ENCODE measurements at places on chromosomes 12 and 14.

- peak; percentile 33 for DNase-seq
These were observed 226.3 kb upstream of the NOS1 start for GRCh38 chr12:117587631-117588287.

- DNase-seq = no peak
These were observed 99.1 kb upstream of the SLCO1C1 start for GRCh38 chr12:20596061-20596460.

GRCh38 chr14:95432144-95433093 is 84.0 kb downstream of the SYNE3 start:
- DNase-seq = peak; percentile 10

DNA sequence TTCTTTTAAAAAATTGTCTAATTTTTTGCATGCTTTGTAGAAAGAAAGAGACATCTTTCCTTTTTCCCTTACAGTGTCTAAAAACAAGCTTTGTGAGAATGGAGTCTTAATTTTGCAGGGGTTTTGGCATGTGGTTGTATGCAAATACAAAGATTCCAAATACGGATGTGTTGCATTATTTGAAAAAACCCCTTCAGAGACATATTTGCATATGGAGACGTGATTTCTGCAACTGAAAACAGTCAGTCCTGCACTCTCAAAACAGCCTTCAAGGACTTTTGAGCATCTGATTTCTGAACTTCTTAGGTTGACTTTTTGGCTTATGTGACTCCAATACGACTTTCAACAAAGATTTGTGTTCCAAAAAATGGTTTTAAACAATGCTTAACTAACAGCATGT is 7.8 kb downstream of the IRAK3 start:
- no peak for DNase-seq

GRCh38 chr12:118900993-118901392 is 80.3 kb upstream of the SRRM4 start:
- no peak for DNase-seq

- DNase-seq = no peak
These were observed 453.7 kb downstream of the VRK1 start for GRCh38 chr14:97250931-97251330.

DNA sequence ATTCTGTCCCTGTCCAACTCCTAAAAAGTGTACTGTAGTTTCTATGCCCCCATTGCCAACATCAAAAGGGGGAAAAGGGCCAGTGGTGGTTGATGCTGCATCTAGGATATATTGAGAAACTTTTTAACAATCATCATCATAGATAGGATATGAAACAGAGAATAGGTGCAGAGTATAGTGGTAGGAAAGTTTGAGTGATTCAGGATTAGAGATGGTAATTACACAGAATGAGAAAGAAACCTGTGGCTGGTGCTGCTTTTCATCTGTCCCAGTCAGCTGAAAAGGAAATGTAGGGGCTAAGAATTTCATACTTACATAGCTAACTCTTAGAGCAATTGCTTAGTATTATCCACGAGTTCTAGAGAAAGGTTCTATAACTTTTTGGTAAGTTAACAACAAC is 67.6 kb downstream of the GTF2A1 start:
- no peak for DNase-seq

DNA sequence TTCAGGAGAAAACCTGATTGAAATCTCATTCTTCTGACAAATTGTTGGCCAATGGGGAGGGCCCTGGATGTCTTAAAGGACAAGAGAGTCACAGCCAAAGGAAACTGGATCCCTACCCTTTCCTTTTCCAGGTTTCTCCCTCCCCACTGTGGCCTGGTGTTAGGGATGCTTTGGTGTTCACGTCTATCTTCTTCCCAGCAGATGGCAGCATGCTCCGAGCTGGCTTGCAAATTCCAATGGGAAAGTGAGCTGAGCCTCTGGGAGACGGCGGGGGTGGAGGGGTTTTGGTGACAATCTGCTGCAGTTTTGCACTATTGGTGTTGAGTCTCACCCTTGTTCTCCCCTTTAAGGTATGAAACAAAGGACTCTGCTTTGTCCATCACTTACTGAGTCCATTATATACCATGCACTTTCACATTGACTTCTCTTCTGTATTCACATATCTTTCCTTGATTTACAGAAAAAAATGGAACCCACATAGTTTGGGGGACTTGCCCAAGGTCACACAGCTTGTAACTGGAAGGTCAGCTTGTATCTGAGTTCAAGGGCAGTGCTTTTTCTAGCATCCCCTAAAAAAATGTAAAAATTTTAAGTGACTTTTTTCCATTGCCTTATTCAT is 39.3 kb downstream of the CCDC177 start:
- peak; percentile 71 for DNase-seq

GRCh38 chr12:1122786-1123185 is 131.8 kb downstream of the ERC1 start:
- DNase-seq = no peak

DNA sequence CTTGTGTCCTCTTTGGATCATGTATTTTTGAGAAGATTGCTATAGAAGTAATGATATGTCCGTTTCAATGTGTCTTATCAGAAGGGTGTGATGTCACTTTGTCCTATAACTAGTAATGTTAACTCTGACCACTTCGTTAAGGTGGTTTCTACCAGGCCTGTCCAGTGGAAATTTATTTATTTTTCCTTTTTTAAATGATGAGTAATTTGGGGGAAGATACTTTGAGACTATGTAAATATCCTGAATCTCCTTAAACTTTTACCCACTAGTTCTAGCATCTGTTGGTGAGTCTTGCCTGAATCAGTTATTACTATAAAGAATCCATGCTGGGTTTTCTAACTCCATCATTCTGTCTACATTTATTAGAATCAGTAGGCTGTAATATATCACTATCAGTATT is 15.3 kb downstream of the EP400 start:
- no peak for DNase-seq

- DNase-seq = no peak
These were observed 8.4 kb downstream of the PLBD2 start for GRCh38 chr12:113366827-113367226.

GRCh38 chr14:74480046-74480445 is 13.1 kb downstream of the NPC2 start:
- DNase-seq = no peak

DNA sequence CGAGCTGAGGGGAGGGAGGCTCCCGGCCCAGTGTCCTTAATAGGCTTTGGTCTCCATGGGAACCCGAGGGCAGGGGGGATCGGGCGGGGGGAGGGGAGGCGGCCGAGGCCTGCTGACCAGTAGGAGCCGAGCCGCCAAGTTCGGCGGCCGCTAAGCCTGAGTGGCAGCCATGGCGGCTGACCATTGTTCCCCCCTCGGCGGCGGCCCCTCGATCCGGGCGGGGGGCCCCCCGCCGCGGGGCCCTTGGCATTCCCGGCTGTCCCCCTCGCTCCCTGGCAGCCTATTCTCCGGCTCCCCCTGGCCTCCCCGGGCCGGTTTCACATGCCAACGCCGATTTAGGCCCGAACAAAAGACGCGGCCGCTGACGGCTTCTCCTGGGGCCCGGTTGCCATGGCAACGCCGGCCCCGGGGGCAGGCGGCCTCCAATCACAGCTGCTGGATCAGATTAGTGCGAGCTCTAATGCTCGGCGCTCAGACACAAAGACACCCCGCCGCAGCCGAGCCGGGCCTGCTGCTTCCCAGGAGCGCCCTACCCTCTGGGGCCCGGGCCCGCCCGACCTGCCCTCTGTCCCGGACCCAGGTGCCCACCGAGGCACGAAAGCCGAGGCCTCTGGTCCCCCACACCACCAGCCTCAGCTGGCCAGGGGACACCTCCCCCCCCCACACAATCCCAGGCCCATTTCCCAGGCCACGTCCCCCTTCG is 7.3 kb downstream of the MSI1 start:
- DNase-seq = peak; percentile 89

DNA sequence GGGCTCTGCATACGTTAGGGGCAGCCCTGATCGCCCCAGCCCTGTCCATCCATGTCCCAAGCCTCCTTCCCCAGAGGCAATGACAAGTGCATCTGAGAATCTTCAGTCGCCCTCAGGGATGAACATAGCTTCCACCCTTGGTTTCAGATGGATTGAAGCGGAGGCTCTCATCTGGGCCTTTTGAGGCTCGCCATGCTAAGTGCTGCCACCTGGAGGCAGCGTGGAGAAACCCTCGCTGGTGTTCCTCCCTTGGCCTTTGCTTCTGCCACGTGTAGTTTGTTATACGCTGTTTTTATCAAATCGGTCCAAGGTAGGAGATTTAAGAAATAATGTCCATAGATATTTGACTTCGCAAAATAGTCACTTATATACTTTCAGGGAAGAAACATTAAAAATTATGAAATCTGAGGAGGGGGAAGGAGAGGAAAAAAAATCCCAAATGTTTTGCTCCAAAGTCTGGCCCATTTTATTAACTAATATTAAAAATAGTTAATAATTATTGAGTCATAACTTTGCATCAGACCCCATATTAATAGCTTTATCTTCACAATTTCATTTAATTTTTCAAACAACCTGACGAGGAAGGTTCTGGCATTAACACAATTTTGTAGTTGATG is 28.8 kb upstream of the LRRC10 start:
- DNase-seq = peak; percentile 25

DNA sequence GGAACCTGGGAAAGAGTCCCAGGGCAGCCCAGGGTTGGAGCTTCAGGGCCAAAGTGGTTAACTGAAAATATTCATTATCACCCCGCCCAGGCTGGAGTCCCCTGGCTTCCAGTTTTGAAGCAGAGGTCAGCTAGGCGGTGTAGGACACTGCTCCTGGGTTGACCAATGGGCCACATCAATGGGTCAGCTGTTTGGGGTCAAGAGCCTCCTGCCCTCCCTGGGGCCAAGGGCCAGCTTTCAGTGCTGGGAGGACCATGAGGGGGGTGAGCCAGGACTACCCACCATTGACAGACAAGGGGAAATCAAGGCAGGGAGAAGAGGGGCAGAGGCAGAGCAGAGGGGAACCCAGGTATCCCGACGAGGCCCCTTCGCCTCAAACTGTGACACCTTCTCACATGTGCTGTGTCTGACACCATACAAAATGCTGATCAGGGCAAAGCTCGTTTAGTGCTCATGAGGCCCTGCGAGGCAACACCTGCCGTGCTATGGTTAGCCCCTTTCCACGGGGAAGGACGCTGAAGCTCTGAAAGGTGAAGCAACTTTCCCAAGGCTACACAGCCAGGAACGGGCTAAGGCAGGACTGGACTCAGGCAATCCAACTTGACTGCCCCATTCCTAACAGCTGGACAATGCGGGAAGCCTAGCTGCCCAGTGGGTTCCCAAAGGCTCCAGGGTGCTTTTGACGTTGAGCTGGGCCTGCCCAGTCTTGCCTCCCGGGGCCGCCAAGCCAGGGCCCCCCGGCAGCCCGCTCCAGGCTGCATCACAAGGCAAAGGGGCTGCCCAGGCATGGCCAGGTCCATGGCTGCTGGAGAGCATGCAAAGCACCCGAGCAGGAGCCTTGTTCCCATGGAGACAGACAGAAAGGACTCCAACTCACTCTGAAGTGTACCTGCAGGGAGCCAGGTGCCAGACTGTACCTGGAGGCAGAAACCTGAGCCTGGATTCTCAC is 2.0 kb downstream of the SYNE3 start:
- peak; percentile 14 for DNase-seq

- DNase-seq = no peak
These were observed 17.4 kb downstream of the PYGL start for GRCh38 chr14:50926851-50927386.

DNA sequence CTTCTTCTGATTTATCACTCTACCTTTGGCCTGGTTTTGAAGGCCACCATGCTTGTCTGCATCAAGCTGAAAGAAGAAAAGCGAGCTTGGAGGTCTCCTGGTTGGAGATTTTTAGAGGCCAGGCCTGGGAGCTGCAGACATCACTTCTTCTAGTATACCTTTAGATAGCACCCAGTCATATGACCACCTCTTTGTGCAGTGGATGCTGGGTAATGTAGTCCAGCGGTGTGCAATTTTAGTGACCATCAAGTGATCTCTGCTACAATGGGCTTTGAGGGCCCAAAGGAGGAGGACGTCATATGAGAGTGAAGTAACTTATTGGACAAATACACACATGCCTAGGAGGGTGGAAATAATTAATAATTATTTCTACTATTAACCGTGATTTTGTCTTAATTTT is 15.2 kb upstream of the WNT5B start:
- DNase-seq = no peak

GRCh38 chr12:26471560-26471959 is 276.2 kb downstream of the SSPN start:
- no peak for DNase-seq

DNA sequence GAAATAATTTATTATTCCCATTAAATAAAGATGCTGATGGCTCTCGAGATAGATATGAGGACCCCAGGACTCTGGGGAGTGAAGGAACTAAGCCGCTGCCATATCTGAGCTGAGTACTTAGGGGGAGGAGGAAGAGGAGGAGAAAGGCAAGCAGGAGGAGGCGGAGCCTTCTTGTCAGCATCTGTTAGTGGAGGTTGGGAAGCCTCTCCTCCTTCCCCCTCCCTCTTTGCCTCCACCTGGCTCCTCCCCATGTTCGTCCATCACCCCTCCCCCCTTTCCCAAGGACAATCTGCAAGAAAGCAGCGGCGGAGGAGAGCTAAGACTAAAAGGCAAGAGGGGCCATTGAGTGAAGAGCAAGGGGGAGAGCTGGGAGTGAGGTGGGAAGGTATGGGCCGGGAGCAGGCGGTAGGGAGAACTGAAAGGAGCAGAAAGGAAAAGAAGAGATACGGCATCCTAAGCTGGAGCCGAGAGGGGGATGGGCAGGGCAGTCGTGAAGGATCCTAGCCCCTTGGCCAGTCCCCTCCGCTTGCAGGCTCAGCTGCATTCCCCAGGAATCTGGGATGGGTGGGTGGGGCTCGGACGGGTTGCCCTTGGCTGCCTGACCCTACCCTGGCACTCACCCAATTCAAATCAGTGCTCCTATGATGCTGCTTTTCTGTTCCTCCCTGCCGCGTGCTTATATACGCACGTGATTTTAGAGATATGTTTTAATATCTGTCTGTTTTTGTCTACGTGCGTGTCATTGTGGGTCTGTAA is at the start of gene PFKM:
PFKM (plus strand) TSS at position 287 of the 756 bp plus-strand sequence. CDS start 3,411 bp downstream, outside the sequence.
- DNase-seq = peak; percentile 92

DNA sequence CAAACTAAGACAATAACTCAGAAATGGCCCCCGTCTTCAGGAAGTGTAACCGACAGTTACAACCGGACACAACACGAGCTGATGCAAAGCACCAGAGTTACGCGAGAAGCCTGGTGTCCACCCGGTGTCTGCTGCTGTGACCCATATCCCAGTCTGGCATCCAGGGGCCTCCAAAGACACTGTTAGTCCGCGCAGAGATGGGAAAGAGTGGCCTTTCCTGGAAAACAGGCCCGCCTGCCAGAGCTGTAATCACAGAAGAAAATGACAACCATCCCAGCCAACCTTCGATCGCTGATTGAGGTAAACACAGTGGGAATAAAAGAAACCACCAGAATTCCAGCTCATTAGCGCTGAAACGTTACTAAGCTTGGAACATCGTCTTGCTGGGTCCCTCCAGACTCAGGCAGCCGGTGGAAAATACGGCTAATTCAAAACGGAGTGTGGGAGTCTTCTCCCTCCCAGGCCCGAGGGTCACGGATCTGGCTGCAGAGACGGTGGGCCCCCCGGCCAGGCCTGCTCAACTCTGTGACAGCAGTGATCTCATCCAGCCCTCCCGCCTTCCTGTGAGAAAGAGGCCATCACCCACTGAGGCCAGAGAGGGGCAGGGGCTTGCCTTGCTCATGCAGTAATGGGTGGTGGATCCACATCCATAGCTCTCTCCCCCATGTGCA is 273.9 kb upstream of the RTL1 start:
- DNase-seq = no peak
